ENCODE measurements at places on chromosomes 1 and 21.

- DNase-seq, result no peak
Observed at GRCh38 chr1:182301026-182301436, 90.6 kb downstream of the GLUL start.

DNA sequence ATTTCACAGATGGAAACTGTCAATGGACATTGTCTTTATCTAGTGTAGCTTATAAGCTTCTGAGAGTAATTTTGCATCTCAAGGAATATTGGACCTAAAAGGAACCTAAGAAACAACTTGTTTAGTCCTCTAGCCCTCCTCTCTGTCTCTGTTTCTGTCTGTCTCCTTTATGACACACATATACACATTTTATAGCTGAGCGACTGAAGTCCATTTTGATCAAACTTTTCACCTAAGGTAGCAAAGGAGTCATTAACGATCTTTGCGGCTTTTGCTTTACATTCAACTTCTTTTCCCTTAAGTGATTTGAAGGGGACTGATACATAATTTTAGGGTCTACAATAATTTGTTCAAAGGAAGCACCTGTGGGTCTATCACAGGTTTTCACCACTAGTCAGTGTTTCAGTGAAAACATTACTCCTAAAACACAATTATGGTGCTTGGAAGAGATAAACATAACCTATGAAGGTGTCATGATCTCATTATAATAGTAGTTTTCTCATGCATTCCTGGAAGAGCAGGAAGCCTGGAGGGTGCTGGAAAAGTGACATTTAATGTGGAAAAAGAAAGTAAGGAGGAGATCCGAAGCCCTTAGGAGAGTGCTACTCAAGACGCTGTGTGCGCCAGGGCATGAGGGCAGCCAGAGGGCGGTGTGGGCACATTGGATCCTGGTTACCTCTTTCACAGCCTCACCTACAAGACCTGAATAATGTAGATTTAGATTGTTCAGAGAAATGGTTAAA lies 248.6 kb downstream of the DNM3 start:
- DNase-seq, result no peak

GRCh38 chr1:231814021-231814420 lies 187.4 kb downstream of the DISC1 start:
- no peak for DNase-seq

- DNase-seq, result no peak
Observed at GRCh38 chr1:106962591-106962990, 93.9 kb upstream of the PRMT6 start.

DNA sequence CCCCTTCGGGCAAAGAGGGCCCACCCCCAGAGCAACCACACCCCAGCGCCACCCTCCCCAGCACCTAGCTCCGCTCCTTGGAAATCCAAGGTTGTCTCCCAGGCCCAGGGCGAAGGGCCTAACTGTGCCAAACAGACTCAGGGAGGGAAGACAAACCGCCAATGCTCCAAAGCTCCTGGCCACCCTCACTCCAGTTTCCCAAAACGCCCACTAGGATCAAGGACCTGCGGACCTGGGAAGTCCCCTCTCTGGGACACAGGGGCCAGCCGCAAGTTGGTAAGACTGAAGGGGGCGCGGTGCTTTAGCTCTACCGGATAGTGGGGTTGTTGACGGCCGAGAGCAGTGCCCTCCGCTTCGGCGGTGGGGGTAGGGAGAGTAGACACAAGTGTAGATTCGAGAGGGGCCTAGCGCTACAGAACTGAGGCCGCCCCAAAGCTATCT lies 581 bp downstream of the IRF6 start:
- DNase-seq, result no peak

- no peak for DNase-seq
Observed at GRCh38 chr1:183871601-183872000, 66.7 kb downstream of the RGL1 start.

GRCh38 chr1:27931759-27932158 lies 3.0 kb upstream of the SMPDL3B start:
- DNase-seq, result no peak
